Activated effector memory CD4-positive, alpha-beta T cell treated with anti-CD3 and anti-CD28 coated beads, Interleukin-2, amount 50 U/mL, for 16 hours (primary cell): ENCODE measurements at places on chromosomes 4 and X.

GRCh38 chr4:138223231-138223910 is 18.8 kb downstream of the SLC7A11 start:
- no peak for DNase-seq

- no peak for DNase-seq
These were observed 4.1 kb downstream of the ABCB7 start for GRCh38 chrX:75151827-75152592.

DNA sequence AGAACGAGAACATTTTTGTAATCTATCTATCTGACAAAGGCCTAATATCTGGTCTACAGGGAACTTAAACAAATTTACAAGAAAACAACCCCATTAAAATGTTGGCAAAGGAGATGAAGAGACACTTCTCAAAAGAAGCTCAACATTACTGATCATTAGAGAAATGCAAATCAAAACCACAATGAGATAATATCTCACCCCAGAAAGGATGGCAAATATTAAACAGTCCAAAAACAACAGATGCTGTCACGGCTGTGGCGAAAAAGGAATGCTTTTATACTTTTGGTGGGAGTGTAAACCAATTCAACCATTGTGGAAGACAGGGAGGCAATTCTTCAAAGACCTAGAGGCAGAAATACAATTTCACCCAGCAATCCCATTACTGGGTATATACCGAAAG is 2284.8 kb downstream of the ARAP2 start:
- DNase-seq = no peak

- no peak for DNase-seq
These were observed 151.8 kb downstream of the CCNG2 start for GRCh38 chr4:77308843-77309242.

GRCh38 chr4:110106931-110107296 is 91.5 kb downstream of the ELOVL6 start:
- DNase-seq = no peak

- no peak for DNase-seq
These were observed 460.8 kb downstream of the SLITRK2 start for GRCh38 chrX:146278381-146278780.

DNA sequence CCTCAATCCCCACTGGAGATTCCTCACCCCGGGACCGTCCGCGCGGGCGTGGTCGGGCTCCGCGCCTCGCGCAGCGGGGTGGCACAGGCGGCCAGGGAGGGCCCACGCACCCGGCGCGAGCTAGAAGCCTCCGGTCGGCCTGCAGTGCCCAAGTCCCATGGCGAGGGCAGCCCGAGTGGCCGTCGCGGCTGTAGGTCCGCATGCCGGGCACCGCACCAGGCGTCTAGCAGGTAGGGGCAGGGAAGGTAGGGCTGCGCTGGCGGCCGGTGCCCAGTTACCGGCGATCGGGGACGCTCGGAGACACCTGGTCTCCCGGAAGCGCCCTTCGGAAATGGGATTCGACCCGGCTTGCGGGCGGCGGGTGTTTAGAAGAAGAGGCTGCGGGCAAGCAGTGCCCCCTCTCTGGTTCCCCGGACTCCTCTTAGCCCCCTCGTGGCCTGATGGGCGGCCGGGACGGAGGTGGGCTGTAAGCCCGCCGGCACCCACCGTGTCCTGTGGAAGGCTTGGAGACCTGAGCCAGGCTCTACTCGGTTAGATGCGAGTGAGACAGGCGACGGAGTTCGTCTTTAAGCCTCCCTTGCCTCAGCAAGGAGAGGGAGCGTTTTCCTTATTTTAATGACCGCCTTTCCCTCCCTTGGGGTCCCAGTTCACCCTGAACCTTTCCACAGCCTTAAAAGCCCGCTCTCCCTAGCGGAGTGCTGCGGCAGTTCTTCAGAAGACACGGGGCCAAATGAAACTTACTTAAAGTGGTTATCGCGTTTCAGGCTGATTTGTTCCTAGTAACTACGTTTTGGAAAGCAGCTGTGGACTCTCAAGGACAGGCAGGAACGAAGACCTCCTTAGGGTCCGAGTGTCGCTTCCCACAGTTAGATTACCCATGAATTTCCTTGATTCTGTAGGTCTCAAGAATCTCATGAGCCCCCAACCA is 821 bp downstream of the SLITRK2 start:
- DNase-seq = no peak

DNA sequence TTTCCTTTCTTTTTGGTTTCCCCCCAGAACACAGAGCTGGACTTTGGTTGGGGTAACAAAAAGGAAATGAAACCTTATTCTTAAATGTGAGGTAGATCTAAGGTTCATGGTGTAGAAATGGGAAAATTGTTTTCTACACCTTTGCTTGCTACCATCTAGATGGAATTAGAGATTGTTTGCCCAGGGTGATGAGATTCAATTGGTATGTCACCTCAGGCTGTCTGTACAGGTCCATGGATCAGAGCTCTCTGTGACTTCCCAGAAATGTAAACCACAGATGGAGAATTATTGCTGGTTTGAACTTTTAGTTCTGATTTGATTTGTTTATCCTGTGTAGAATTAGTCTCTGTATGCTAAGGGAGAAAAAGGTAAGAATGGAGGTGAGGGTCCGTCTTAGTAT is 146.7 kb downstream of the PCDH7 start:
- no peak for DNase-seq

GRCh38 chrX:6505960-6506359 is 29.0 kb downstream of the VCX3A start:
- DNase-seq = no peak

GRCh38 chr4:14400307-14400706 is 602.0 kb upstream of the CPEB2 start:
- DNase-seq = no peak

DNA sequence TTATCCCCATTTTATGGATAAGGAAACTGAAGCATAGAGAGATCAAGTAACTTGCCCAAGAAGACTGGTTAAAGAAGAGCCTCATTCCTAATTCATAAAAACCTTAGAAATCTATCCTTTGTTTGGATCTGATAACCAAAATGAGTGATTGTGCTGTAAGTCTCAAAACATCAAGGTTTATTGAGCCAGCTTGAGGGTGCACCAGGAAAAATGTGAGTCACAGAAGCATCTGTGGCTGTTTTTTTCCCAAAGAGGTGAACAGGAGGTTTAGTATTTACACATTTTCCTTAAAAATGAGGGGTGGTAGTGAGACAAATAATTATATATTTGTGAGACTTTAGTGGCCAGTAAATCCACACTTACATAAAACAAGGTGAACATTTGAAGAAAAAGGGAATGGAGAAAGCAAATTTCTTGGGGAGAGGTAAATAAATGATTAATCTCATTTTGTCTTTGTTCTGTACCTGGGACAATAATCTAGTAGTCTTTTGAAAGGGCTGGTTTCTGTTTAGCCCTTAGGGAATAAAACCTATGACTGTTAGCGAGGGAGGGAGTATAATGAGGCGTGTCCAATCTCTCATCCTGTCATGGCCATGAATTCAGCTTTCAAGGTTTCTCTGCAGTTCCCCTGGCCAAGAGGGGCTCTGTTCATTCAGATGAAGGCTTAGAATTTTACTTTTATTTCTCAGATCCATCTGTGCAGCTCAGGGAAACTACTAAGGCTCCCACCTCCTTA is 12.2 kb upstream of the FMR1 start:
- no peak for DNase-seq

DNA sequence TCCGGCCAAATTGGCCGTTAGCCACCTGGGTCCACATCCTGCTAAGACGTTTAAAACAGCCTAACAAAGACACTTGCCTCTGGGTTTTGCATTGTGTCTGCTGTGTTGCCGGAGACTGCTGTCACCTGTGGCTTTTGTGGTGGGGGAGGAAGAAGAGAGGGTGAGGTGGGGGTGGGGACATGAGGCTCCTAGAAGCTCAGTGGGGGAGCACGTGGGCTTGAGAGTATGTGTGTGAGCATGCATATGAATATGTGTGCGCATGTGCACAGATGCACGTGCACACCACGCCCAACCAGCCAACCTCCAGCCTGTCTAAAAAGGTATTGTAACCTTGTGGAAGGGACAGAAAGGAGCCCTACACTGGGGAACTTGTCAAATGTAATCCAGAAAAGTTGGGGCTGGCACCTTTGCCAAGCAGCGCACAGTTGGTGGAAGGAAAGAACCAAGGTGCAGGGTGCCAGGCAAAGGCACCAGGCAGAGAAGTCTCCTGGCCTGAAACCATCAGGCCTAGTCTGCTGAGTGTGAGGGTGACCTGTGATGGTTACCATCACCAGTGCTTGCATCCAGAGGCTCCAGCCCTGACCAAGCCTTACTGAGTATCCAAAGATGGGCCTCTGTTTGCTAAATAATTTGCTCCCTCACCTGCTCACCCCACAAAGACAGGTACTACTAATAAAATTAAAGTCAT is 10.1 kb upstream of the SASH3 start:
- DNase-seq = peak; percentile 84

GRCh38 chr4:184937745-184938144 is 80.5 kb upstream of the HELT start:
- no peak for DNase-seq

DNA sequence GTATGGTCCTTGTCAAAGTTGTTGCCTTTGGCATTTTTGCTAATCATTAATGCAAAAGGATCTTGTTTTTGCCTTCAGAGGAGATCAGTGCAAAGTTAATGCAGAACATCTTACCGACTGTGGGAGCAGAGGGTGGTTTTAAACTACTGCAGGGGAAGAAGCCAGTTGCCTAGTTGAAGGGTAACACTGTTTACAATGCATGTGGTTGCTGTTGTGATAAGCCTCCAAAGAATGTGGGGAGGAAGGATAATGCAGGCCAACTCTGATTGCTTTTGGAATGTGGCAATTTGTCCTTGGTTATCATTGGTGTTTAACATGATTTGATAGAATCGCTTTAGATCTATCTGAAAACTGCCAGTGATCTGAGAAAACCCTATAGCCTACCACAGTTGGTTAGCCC is 204.3 kb upstream of the TLL1 start:
- no peak for DNase-seq

DNA sequence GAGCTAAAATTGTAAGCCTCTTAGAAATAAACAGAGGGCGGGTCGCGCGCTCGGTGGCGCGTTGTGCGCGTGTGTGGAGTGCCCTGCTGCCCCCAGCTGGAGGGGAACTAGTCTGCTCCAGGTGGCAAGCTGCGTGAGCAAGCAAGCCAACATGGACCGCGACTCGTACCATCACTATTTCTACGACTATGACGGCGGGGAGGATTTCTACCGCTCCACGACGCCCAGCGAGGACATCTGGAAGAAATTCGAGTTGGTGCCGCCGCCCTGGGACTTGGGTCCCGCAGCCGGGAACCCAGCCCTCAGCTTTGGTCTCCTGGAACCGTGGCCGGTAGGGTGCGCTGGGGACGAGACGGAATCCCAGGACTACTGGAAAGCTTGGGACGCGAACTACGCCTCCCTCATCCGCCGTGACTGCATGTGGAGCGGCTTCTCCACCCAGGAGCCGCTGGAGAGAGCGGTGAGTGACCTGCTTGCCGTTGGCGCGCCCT is 66.1 kb downstream of the DNAAF6 start:
- no peak for DNase-seq

- no peak for DNase-seq
These were observed 23.1 kb downstream of the SEL1L3 start for GRCh38 chr4:25839687-25840086.

- DNase-seq = no peak
These were observed 29.1 kb upstream of the ANAPC4 start for GRCh38 chr4:25347971-25348370.

DNA sequence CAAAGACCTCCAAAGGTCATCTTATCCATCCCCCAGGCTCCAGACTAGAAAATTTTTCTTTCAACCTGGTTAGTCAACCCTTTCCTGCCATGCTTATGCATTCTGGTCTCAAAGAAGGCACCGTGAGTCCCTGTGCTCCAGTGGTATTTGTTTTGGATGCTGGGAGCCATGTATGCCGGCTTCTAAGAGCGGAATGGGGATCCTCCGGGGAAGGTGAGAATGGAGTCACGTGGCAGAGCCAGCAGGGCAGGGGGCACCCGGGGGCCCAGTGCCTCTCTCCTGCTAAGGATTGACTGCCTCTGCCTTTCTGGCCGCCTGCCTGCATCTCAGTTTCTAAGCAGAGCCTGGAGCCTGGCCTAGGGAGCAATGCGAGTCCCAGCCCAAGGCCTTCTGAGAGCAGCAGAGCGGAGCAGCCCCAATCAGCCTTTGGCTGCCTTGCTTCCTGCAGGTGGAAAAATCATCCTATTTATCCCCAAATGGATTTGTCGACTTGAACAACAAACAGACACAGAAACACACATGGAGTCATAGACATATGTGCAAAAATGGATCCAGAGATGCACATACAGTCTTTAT is 141.0 kb downstream of the PJA1 start:
- no peak for DNase-seq

- DNase-seq = no peak
These were observed 137.7 kb downstream of the ARX start for GRCh38 chrX:24877854-24878650.

DNA sequence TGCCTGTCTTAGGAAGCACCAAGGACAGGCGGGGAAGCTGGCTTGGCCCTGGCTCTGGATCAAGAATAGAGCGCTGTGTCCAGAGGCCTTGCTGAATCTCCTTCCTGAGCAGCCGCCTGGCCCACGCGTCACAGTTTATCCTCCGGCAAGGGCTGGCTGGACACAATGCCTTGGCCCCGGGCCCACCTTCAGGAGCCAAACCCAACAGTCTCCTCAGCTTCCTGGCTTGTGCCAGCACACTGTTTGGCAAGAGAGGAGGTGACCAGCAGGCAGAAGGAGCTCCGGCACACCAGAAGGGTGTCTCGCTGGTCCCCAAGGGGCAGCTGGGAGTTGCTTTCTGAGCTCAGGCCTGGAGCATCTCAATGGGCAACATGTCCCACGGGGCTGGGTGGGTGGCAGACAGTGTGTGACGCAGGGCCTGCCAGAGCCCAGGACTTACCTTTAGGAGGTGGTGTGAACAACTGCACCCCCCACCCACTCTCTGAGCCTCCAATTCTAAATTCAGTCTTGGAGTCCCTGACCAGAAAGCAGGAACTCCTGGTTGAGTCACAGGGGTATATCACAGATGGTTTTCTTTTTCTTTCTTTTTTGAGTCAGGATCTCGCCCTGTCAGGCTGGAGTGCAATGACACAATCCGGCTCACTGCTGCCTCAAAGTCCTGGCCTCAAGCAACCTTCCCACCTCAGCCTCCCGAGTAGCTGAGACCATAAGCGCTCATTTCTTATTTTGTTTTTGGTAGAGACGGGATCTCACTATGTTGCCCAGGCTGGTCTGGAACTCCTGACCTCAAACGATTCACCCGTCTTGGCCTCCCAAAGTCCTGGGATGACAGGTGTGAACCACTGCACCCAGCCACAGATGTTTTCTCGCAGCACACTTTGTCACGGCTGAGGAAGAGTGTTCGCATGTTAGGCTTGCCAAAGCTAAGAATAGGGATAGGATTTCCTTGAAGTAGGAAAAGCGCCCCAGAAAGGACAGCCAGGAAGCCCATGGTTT is 361.2 kb downstream of the BCOR start:
- DNase-seq = no peak

DNA sequence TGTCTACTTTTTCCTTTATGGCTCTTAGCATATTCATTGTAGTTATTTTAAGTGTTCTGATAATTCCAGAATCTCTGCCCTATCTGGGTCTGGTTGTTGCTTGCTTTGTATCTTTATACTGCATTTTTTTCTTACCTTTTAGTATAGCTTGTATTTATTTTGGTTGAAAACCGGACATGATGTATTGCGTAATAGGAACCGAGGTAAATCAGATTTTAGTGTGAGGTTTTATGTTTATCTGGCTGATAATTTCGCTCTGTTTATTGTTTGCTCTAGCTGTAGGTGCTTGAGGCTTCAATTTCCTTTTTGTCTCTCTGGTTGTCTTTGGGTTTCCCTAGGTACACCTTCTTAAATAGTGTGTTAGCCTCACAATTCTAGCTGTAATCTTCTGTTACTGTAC is 263.8 kb upstream of the LCORL start:
- no peak for DNase-seq
